CD4-positive, alpha-beta T cell treated with Interleukin-17A for 1 hour (primary cell): ENCODE measurements at places on chromosomes 2 and 18.

- peak; percentile 19 for DNase-seq
Measured at GRCh38 chr2:173076581-173077345, 1.1 kb downstream of the MAP3K20 start.

GRCh38 chr2:159600752-159601151, 15.6 kb downstream of the BAZ2B start:
- DNase-seq = no peak

DNA sequence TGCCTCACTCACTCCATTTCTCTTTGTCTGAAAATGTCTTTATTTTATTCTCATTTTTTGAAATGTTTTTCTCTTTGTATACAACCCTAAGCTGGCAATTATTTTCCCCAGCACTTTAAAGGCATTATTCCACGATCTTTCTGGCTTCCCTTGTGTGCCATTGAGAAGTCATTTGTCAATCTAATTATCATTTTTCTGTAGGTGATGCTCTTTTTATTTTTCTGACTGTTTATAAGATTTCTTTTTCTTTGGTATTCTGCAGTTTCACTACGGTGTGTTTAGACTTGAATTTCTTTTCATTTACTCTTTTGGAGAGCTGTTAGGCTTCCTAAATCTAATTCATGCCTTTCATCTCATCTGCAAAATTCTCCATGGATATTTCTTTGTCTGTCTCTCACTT, 8.1 kb downstream of the SCYGR4 start:
- DNase-seq = no peak

- DNase-seq = no peak
Measured at GRCh38 chr2:165863810-165864261, 69.8 kb upstream of the GALNT3 start.

- DNase-seq = no peak
Measured at GRCh38 chr18:36398419-36398818, 100.9 kb downstream of the FHOD3 start.

GRCh38 chr2:20470211-20470610, 23.3 kb downstream of the RHOB start:
- DNase-seq = no peak

DNA sequence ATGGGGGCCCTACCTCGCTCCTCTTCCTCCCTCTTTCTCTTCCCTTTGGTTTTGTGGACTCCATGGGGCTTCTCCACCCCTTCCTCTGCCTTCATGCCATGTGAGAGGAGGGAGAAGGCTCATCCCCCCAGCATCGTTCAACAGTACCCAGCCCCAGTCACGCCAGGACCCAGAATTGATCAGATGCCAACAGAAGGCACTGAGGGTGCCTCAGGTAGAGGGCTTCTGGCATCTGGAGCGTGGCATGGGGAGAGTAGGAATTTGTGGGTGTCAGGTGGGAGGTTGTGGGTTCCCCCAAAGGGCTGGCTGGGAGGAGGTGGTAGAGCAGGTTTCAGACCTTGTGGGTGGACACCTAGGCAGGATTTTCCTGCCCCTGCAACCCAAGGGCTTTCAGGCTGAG, 122.0 kb downstream of the TWIST2 start:
- DNase-seq = no peak

DNA sequence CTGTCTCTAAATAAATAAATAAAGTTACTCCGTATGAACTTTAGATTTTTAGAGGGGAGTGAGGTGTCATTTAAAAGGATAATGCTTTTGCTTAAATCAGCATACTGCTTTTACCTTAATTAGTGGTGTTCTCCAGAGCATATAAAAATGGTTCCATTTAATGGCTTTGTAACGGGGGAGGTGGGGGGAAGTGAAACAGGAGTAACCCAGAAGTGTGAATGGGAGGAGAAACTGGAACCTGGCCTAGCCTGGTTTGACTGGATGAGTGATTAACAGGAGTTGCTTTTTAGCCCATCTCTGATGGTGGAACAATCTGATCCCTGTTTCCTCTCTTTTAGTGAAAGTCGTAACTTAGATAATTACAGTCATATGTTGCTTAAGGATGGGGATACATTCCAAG, 1.6 kb downstream of the CNDP2 start:
- DNase-seq = no peak

GRCh38 chr2:92073036-92073814, 2798.0 kb upstream of the TEKT4 start:
- DNase-seq = no peak

DNA sequence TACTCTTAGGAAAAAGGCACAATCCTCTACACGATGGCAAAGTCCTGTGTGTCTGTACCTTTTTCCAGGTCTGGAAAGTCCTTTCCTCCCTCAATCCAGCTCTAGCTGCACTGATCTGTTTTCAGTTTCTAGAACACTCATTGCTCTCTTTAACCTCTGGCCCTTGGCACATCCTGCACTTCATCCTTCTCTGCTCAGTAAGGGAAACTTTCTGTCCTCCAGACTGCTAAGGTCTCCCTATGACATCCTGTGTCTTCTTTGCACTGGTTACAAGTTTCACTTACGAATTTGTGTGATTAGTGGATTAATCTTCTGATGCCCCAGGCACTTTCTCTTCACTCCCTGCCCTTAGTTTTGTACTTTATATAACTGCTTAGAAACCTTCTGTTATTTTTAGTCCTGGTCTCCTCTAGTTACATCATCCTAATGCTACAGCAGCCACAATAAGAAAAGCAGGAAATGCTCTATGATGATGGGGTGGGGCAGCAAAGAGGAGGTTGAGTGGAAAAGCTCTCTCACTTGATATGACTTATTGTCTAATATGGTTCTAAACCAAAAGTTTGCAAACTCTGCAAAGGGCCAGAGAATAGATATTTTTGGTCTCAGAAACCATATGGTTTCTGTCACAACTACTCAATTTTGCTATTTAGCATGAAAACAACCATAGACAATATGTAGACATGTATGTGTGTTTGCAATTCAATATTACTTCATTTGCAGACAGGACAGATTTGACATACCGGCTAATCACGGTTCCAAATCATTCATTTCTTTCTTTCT, 568.2 kb downstream of the THSD7B start:
- no peak for DNase-seq

GRCh38 chr2:195793881-195794280, 136.9 kb downstream of the SLC39A10 start:
- DNase-seq = no peak

GRCh38 chr2:86285981-86286380, 51.4 kb downstream of the REEP1 start:
- no peak for DNase-seq

- DNase-seq = no peak
Measured at GRCh38 chr2:220334210-220334609, 706.8 kb downstream of the SLC4A3 start.
